ENCODE measurements at places on chromosomes 2 and 18. TPM values are rescaled to one million over a fixed set of nuclear protein-coding genes. Genes with fewer than 3 reads are reported as not detected.
A peak's percentile ranks its signal among the peaks of the same experiment; 100 is the strongest.

LCT gene
- total RNA-seq: not detected

MC4R gene
- not detected for total RNA-seq

FASTKD2 gene
- 47.1 TPM for total RNA-seq

TWIST2 gene
- total RNA-seq: 49.9 TPM

SERPINB12 gene
- total RNA-seq: not detected

TPO gene
- total RNA-seq: 0.27 TPM

HOXD11 gene
- total RNA-seq: 8.9 TPM

CD226 gene
- 0.17 TPM for total RNA-seq

CRYBA2 gene
- total RNA-seq: not detected

PSD4 gene
- total RNA-seq: 44.5 TPM

VIT gene
- total RNA-seq: not detected

GRCh38 chr2:119575439-119575838 lies 31.2 kb downstream of the CFAP221 start:
- DNase-seq: no peak

DNA sequence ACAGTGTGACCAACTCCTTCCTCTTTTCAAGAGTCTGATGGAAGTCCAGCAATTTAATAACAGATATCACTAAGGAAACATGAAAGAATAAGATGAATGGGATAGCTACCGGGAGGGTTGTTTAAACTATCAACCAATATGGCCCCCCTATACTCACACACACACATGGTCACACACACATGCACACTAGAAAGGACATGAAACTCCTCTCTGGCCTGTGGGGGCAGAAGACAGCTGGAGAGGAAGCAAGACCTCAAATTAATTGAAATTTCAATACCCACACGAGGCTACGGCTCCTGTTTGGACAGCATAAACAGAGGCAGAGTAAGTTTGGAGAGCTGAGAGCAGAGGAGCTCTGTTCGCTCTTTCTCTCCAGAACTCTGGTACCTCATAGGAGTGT lies 34.7 kb upstream of the REEP1 start:
- no peak for DNase-seq

DNA sequence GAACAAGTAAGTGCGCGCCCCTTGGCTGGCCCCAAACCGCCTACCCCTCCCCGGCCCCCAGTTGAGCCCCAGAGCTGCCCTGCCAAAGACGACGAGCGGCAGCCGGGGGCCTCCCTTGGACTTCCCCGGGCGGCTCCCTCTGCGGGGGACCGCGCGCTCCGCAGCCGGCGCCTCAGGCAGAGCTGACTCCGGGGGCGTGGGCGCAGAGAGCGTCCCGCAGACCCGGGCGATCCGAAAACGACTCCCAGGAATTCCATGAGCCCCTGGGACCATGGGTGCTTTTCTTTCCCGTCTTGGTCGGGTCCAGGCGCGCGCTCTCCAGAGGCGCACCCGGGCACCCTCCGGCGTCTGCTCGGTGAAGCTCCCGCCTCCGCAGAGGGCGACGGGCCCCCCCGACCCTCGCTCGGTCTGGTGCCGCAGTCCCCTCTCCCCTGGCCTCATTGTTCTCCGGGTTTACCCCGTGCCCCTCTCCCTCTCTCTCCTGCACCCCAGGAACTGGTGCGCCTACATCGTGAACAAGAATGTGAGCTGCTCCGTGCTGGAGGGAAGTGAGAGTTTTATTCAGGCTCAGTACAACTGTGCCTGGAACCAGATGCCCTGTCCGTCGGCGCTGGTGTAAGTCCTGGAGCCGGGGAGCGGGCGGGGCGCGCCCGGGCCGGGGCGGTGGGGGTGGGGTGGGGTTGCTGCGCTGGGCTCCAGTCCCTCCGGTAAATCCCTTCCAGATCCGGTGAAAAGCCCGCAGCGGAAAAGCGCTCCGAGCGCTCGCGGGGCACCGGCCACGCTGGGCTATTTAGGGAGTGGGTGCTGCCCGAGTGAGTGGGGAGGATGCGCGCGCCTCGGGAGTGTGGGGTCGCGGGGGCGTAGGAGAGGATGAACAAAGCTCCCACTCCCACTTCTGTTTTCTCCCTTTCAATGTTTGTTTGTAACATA lies 776 bp downstream of the EMILIN2 start:
- no peak for DNase-seq

- DNase-seq: no peak
Measured at GRCh38 chr18:25223211-25223610, 128.8 kb downstream of the ZNF521 start.

GRCh38 chr18:65487569-65487968 lies 263.2 kb upstream of the CDH7 start:
- DNase-seq: no peak

GRCh38 chr18:48952287-48953103 lies 1.7 kb upstream of the SMAD7 start:
- DNase-seq: peak; percentile 82

- no peak for DNase-seq
Measured at GRCh38 chr2:119482481-119483394, 41.5 kb downstream of the SCTR start.

- peak; percentile 16 for DNase-seq
Measured at GRCh38 chr18:6629635-6630140, 99.8 kb upstream of the ARHGAP28 start.

DNA sequence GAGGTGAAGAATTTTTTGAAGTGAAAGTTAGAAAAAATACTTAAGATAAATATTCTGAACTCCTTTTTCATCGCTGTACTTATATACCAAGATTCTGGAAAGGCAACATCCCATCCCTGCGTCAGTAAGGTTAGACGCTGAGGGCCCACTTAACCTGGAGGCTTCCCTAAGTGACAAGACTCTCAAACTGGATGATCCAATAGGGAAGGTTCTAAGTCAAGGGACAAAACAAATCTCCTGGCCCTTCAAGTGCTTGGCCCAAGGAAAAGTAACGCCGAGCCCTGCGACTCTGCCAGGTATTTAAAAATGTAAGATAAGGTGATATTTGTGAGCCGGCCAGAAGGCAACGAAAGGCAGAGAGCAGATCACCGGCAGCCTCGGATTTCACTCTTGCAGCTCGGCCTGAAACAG lies 1.3 kb downstream of the STK39 start:
- no peak for DNase-seq

DNA sequence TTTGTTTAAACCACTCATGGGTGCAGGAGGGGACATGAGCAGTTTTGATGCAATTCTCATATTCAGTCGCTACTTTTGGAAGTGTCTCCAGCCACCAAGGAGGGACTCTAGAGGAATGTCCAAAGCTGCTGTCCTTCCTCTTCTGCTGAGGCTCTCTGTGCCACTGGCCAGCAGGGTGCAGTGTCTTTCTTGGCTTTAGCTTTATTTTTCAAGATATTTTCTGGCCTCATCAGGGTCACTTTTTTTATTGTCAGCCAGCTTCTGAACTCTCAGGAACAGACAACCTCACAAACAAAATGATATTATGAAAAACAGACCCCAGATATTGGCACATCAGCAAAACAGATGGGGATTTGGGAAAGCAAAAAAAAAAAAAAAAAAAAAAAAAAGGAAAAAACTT lies 289.3 kb upstream of the ZSWIM2 start:
- peak; percentile 44 for DNase-seq

DNA sequence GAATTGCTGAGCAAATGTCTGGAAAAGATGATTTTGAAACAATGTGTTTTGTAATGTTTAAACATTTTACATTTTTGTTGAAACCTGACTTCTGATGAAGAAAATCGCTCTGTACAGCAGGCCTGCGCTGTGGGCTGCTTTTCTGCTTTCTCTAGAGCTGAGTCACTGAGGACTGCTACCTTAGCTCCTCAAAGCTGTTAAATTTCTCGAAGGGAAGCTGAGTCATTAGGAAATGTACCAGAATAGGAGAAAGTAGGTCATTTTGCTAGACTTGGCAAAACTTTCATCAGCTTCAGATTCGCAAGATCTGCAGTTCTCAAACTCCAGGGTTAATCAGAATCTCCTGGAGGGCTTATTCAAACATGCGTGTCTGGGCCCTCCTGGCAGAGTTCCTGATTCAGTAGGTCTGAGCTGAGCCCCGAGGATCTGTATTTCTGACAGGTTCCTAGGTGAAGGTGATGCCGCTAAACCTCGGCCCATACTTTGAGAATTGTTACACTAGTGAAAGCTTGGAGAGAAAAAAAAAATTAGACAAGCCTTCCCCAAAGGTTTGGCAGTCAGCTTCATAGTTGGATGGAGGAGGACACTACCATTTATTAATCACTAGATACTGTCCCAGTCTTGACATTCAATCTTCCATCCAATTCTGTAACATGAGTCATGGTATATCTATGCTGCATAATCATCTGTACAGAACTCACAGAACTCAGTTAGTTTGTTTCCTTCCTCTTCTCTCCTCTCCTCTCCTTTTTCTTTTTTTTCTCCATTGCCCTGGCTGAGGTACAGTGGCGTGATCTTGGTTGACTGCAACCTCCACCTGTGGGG lies 297.6 kb downstream of the PARD3B start:
- peak; percentile 87 for DNase-seq

GRCh38 chr2:100376836-100377235 lies 40.6 kb downstream of the CHST10 start:
- no peak for DNase-seq

- no peak for DNase-seq
Measured at GRCh38 chr18:61736133-61736532, 156.7 kb downstream of the RNF152 start.

DNA sequence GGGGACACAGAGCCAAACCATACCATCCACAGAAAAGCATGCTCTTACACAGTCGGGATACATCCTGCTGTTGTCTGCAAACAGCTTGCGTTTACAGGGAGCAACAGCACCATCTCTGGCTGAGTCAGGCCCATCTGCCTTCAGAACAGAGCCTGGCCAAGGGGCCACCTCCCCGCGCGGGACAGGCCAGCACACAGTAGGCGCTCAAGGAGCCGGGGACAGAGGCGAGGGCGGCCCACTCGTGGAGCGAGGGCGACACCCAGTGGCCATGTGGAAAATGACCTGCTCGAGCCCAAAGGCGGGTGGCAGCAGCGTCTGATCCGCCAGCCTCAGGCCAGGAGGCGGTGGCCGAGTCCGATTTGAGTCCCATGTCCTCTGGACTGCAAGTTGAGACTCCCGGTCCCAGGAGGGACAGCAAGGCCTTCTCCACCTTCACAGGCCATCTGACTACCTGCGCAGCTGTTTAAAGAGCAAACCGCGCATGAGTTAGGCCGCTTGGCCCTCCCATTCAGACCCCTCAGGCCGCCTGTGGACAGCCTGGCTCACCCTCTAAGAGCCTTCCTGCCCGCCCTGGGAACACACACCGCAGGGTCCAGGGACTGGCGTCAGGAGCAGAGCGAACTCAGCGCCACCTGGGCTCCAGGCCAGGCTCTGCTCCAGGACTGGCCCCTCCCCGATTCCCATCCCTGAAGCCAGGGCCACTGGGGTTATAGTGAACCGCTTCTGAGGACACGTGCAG lies 38.3 kb downstream of the TTC32 start:
- DNase-seq: peak; percentile 53

DNA sequence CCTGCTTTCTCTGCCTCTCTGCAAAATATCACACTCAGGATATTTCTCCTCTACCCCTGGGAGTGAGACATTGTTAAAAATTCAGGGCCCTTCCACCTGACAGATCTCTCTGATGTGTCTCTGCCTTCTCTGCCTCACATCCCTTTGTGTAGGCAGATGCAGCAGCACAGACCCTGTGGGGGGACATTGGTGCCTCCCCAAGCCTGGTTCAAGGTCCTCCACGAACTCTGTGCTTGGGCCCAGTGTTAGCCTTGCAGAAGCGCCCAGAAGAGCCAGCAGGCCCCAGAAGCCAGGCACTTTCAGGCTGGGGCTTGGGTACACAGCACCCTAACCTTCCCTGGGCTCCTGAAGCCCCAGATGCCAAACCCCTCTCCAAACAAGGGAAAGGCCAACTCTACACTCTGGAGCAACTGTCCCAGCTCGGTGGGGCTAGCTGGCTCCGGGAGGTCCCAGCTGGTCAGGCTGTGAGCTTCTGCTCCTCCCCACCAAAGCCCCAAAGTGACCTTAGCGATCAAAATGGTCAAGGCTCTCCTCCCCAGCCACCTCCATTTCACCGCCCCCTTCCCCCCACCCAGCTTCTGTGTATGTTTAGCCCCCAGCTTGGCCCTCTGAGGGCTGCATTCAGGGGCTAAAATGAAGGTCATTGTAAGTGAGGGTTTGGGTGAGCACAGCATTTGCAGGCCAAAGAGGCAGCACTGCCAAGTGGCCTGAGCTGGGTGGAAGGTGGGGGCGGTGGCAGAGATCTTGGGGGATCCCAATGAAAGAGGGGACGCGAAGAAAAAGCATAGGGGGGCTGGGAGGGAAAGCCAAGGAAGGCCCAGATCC lies 2.6 kb downstream of the HOXD9 start:
- no peak for DNase-seq

DNA sequence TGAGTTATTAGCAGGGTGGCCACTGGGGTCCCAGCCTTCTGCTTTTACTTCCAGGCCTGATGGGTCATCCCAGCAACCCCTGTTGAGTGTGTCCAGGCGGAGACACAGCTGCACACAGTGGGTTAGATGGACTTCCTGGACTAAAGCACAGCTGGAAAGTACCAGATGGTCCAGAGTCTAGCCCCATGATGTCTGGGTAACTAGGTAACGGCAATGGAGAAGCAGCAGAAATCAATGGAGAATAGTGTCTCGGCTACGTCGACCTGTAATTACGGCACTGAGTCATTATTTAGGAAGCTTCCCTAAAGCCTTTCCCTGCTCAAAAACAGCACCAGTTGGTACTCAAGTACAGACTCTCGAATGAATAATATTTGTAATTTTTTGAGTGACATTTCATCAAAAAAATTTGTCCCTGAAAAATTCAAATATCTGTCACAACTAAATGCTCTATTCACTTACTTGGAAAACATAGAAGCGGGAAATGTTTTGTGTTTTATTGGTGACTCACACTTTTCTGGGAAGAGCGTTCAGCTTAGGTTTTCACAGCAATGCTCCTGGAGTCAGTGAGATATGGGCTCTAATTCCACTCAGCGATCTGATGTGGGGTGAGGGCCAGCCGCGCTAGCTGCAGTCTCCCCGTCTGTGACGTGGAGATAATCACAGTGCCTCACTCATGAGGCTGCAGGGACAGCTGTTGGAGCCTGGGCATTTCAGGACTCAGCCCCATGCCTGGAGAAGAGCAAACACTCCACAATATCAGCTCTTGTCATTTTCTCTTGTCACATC lies 16.2 kb upstream of the ARL4C start:
- peak; percentile 62 for DNase-seq

GRCh38 chr2:30769891-30770462 lies 37.3 kb downstream of the CAPN13 start:
- no peak for DNase-seq

GRCh38 chr2:3948191-3948590 lies 244.8 kb downstream of the DCDC2C start:
- DNase-seq: no peak

DNA sequence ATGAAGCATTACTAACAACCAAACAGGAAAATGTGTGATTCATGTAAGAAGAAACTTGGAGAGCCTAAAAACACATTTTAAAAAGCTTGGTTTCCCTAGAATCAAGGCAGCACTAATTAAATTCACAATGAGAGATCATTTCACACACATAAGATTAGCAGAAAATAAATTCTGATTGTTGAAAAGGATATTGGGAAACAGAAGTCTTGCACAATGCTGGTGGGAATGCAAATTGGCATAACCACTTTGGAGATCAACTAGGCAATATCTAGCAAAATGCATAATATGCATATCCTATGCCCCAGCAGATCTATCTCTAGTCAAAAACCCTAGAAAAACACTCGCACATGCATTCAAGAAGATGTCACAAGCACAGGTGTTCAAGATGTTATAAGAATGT lies 75.3 kb upstream of the SIX3 start:
- no peak for DNase-seq

- no peak for DNase-seq
Measured at GRCh38 chr2:47617523-47618271, 165.2 kb upstream of the MSH6 start.

- no peak for DNase-seq
Measured at GRCh38 chr2:241885291-241885945, 15.9 kb downstream of the RTP5 start.
